ENCODE measurements at places on chromosomes 7 and 10.

DNA sequence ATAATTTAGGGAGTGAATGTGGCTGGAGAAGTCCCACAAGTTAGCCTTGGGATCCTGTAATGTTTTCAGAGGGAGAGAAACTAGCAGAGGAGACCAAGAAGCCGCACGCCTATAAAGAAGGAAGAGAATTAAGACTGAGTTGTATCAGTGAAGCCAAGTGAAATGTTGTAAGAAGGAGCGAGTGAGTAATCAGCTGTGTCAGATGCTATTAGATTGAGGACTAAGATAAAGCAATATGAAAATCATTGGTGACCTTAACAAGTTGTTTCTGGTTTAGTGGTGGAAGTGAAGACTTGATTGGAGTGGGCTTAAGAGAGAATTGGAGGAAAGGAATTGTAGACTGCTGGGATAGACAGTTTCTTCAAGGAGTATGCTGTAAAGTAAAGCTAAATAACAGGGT is 8.8 kb downstream of the CCSER2 start:
- DNase-seq = no peak

DNA sequence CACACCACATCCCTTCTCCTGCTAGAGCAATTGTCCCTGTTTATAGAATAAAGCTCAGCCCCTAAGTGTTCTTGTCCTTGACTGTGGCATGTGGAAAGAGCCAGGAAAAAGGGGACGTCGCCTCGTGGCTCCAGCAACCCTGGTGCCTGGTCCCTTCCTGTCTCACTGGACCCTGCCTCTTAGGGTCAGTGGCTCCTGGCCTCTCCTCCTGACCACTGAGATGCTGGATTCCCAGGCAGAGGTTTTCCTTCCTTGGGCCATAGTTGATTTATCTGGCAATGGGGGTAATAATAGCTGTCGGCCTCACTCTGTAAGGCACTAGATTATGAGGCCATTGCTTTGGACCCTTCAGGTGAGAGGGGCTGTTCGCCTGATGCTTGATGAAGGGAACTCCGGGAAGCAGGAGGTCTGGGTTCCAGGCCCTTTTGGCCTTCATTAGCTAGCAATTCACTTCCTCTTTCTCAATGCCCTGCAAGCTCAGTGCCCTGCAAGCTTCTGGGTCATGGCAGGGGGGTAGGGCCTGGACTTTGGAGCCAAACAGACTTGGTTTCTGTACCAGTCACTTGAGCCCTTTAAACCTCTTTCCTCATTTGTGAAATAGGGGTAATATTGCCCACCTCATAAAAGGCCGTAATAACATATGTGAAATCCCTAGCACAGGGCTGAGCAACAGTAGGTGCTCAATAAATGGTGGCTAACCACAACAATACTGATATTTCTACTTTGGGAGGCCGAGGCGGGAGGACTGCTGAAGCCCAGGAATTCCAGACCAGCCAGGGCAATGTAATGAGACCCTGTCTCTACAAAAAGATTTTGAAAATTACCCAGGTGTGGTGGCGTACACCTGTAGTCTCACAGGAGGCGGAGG is 1.1 kb downstream of the ASL start:
- DNase-seq = no peak

DNA sequence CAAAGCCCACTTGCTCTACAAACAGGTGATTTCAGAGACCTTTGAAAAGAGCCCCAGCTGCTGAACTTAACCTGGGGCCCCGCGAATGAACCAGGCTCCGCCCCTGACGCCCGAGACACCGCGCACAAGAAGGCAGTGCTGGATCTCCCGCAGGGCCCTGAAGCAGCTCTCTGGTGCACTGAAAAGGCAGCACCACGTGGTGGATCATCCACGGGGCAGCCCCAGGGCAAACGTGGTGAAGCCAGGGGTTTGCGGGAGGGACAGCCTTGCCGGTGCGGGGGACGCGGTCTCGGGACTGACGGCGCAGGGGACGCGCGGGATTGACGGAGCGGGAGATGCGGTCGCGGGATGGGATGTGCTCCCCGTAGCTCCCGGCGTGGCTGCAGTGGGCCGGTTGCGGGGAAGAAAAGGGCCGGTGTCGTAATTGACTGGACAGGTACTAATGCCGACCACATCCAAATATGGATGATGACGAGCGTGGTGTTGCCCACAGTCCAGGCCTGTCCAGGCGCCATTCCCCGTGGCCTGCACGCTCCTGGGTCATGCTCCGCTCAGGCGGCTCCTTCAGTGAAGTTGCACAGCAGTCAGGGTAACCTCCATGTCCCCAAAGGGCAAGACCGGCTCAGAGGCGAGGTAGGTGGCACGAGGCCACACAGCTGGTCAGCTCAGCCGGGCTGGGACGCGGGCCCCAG is 421.1 kb downstream of the DNAJB6 start:
- DNase-seq = no peak

DNA sequence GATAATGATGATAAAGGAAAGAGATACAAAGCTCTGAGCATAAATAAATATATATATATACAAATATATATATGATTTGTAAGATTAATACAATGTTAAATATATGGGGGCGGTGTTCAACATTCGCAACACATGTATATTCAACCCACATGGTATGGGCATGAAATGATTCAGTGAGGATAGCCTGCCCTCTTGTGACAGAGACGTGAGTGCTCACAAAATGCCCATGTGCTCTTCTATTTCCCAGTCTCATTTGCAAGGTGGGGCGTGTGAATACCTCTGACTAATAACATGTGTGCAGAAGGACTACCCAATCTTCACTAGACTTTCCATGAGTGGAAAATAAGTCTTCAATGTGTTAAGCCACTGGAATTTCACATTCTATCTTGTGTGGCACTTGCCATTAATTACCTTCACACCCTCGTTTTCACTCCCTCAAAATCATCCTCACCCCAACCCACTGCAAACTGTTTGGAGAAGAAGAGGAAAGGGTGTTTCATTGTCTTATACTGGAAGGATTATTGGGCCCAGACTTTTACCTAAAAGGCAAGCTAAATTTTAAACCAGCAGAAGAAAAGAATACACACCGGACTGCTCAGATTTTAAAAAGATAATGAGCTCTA is 26.9 kb downstream of the ASAH2 start:
- peak; percentile 50 for DNase-seq

DNA sequence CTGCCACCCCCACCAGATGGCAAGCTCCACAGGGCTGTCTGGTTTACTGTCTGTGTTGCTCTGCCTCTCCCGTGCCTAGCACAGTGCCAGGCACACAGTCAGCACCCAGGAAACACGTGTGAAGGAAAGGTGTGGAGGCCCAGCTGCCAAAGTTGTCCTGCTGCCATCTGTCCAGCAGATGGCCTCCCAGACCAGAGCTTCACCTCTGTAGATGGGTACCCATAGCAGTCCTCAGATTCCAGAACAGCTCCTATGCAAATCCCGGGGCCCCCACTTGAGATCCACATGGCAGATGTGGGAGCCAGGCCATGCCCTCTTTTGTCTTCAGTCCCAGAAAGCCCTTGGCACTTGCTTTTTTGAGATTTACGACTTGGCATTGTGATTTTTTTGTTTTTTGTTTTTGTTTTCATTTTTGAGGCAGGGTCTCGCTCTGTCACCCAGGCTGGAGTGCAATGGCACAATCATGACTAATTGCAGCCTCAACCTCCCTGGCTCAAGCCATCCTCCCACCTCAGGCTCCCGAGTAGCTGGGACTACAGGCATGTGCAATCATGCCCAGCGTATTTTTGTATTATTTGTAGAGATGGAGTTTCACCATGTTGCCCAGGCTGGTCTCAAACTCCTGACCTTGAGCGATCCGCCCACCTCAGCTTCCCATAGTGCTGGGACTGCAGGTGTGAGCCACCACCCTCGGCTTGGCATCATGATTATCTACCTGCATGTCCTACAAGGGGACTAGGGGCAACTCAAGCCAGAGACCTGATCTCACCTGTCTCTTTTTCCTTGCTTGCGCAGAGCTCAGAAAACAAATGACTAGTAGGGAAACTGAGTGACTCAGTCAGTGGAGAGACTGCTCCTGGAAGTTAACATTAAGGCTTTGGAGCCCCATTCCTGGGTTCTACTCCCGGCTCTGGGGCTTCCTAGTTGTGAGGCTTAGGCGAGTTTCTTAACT is 16.9 kb upstream of the PALD1 start:
- DNase-seq = peak; percentile 66

DNA sequence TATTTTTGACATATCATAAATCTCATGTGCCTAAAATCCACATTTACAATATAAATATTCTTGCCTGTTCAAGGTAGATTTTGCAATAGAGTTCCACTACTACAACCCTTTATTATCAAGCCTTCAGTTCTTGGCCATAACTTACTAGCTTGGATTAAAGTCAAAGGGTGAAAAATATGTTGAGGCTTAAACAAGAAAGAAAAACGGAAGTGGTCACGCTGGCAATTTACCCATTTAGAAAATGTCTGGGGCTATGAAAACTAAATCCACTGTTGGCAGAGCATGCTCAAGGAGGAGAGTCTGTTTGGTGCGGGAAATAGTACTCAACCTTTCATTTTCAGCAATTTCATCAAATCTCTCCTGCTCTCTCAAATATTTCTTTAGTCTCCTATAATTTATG is 209.8 kb upstream of the RHOBTB1 start:
- no peak for DNase-seq

DNA sequence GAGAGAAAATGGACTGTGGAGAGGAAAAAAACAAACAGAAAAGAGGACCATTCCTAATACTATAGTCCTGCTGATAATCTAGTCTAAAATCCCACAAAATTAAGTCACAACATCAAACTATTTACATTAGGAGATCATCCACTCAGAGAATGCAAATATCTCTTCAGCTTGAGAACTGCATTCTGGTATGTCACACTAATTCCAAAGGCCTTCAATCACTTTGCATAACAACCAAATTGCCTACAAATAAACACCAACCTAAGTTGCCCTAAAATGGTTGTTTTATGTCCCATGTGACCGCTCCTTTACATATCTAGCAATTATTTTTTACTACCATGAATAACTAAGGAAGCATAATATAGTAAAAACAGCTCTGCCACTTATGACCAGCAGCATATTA is 264.3 kb downstream of the CACNA2D1 start:
- DNase-seq = no peak

GRCh38 chr7:27178366-27178765 is 4.2 kb upstream of the HOXA10 start:
- DNase-seq = no peak

DNA sequence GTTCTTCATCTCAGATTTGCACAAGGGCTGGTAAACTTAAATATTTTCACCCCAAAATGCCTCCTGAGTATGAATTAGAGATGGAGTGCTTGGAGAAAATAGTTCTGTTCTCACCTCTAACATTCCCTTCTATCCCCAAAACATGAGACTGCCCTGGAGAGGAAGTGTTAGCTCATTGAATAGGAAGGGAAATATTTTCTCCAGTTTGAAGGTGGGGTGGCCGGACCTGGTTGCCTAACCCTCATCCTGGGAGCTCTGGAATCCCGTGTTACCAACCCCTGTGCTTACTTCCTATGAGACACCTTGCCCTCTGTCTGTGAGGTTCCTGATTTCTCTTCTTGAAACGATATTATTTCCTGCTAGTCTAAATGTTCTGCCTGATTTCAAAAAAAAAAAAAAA is 779 bp downstream of the IFIT2 start:
- no peak for DNase-seq

DNA sequence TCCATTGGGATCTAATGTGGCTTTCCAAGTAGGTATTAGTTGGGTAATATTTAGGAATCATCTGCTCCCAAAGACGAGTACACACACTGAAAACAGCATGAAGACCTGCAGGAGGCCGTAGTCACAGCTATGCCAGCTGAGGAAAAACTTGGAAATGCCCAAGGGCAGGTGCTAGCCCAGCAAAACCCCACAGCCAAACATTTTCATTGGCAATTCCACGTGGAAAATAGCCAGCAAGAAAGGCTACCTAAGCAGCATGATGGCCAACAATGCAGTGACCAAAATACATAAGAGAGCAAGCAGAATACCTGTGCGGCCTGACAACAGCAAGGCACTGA is 32.7 kb downstream of the DOCK4 start:
- DNase-seq = no peak

DNA sequence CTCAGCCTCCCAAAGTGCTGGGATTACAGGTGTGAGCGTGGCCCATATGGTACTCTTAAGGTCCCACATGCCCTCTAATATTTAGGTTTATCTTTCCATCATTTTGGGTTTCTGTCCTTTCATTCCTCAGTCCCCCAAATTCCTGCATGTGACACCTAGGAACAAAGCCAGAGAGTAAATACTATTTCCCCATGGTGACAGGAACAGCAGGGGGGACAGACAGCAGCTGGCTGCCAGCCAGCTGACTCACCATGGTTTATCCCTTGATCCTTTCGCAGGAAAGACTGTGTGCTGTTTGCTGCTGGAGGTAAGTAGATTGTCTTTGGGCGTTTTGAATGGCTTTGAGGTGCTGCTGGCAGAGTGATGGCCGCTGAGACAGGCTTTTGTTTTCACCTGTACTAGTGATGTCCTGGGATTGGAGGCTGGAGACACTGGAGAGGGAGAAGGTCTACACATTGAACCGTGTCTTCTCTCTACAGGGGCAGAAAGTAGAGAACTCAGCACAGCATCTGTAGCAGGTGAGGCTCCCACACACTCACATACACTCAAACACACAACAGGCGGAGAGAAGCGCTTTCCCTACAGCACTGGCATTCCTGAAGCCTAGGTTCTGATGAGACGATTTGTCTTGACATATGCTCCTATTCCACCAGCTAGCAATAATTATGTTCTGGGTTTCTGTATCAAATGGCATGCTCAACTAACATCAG is 83.7 kb upstream of the EFCAB10 start:
- no peak for DNase-seq

- DNase-seq = no peak
Observed at GRCh38 chr10:71799608-71800453, 26.5 kb upstream of the VSIR start.

DNA sequence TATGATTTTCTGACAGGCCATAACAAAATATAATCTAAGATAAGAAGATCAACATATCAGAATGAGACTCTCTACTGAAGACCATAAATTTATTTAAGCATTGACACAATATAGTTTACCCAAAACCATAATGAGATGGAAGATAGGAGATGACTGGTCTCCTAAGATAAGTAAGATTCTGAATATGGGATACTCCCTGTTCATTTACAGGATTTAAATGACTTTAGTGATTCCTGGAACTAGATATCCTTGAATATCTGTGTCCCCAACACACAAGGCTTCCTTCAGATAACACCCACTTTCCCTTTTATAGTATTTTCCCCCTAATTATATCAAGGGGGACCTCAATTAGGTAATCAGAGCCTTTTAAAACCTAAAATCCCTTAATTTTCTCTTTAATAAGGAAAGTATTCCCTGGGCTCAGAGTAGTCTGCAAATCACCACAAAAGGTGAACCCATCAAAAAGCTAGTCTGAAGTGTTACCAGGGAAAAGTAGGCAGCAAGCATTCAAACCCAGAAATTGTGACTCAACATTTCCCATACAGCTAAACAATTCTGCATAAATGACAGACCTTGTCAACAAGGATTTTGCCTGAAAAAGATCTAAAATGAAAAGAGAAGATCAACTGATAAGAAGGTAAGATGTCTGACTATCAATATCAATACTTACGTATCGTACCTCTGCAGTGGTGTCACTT is 99.9 kb downstream of the CNOT4 start:
- DNase-seq = no peak

GRCh38 chr10:24908793-24909423 is 43.5 kb downstream of the PRTFDC1 start:
- DNase-seq = peak; percentile 30

GRCh38 chr7:138935465-138936011 is 45.7 kb downstream of the KIAA1549 start:
- no peak for DNase-seq

- DNase-seq = peak; percentile 93
Observed at GRCh38 chr7:154913638-154914307, 89.2 kb downstream of the PAXIP1 start.
